Omental fat pad (tissue), 4 donors: ENCODE measurements at places on chromosomes 4 and X.

GRCh38 chr4:84503495-84504437, 4.7 kb upstream of the NKX6-1 start:
- no peak for DNase-seq

- DNase-seq, result no peak
Observed at GRCh38 chr4:86256086-86256485, 103.8 kb downstream of the MAPK10 start.

DNA sequence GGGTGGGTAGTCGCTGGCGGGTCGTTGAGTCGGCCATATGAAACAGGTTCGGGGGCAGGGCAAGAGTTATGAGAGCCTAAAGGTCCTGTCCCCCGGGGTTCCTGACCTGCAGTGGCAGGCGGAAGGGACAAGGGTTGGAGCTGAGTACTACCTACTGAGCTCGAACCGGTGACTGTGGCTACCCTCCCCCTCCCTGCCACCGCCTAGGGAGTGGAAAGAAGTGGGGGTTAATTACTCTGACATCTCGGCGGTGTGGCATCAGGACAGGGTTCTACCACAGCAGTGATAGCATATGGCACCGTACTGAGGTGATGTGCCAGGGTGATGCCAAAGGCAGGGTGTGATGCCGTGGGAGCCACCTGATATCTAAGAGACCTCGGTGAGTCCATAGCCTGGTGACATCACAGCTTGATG, 307 bp downstream of the ATG4A start:
- DNase-seq, result no peak

DNA sequence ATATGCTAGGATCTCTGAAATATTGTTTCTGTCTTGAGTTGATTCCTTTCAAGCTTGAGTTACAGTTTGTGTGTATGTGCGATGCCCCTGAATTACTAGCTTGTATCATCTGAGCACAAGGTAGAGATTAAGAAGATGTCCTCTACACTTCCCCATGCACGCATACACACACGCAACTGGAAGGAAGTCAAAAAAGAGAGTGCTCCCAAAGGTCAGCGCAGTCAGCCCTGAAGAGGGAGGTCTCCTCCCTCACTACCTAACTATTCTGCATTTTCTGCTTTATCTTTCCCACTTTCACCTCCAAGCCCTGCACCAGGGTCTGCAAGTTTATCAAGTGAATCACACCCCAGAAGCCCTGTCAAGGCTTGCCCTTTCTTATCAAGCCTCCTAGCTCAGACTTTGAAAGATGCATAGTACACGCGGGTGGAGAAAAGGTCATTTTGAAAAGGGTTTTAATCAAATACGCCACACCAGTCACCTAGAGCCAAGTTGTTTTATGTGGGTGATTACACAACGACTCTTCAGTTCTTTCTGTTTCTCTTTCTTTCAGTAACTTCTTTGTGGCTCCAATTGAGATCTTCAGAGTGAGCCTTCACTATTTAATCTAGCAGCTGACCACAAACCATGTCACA, 127.7 kb downstream of the ASB9 start:
- no peak for DNase-seq

DNA sequence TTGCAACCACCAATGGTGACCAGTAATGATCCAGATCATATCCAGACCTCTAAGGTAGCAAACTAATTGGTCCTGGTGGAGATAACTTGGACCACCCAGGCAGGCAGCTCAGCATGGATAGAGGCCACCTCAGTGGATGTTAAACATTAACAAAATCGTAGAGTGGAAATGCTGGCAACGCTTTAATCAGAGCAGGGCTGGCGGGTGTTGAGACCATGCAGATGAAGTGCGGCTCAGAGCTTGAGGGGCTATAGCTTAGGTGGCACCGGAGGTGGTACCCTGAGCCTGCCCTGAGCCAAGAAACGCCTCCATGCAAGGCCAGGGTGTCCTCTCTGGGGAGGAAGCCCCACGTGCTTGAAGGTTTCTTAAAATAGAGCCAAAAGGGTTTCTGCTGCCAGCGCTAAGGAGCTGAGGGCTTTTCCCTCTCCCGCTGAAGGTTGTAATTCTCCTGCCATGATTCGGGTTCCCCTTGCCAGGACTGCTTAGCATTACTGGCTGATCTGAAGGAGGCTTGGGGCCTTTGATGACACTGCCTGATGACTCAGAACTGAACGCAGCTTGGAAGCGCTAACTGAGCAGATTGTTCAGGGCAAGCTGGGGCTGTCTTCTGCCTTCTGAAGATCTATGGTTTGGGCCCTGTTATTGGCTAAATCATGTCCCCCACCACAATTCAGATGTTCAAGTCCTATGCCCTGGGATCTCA, 177.8 kb upstream of the ATP6AP2 start:
- no peak for DNase-seq

DNA sequence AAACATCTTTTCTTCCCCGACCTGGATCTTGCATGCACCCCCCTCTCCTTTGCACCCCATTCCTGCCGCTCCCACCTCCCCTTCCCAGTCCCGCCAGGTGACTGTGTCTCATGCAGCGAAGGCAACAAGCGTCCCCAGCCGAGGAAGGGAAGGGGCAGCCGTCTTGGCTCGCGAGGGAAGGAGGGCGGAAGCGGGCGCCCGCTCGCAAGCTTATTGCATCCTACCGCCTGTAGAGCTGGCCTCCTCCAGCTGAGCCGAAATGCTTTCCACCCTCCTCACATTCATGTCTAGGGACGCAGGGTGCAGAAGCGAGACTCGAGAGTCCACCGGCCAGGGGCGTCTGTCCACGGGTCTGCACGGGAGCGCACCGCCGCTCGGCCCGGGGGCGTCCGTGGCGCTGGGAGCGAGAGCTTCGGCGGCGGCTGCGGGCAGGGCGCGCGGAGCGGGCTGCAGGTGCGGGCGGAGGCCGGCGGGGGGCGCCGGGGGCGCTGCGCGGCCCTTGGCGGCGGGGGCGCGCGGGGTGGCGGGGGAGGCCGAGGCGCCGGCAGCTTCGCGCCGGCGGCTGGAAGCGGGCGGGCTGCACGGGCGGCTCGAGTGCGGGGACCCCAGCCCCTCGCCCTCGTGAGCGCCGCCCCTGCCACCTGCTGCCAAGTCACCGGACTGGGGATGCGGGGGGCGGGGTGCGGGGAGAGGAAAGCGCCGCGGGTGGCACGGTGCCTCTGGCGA, at the start of gene KCNIP4:
Gene KCNIP4, minus strand, starts transcription at position 426 of the 726 bp plus-strand sequence.
- DNase-seq, result no peak

GRCh38 chr4:151233600-151233999, 43.4 kb upstream of the PRSS48 start:
- no peak for DNase-seq

DNA sequence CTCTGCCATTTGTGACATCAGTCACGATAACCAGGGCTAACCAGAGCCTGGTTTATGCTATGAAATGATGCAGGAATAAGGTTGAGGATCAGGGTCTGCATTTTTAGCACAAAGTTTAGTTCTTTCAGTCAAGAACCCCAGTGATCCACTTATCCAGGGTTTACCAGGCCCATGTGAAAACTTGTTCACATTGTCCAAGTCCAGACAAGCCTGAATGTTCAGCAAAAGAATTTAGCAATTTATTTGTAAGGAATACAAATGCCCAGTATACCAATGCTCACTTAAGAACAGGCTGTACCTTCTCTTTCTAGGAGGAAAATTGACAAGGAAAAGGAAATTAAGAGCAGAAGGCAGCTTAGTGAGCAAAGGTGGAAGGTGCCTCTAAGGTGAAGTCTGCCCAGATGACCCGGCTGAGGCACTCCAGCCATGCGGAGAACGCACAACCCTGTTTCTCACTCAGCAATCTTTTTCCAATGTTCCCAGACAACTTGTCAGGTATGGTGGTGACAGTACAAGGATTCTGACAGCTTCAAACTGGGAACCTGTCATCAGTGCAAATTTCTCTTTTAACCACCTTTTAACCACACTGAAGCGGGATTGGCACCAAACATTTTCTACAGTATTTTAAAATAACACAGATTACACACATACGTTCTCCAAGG, 54.0 kb downstream of the TBC1D9 start:
- DNase-seq, result no peak

DNA sequence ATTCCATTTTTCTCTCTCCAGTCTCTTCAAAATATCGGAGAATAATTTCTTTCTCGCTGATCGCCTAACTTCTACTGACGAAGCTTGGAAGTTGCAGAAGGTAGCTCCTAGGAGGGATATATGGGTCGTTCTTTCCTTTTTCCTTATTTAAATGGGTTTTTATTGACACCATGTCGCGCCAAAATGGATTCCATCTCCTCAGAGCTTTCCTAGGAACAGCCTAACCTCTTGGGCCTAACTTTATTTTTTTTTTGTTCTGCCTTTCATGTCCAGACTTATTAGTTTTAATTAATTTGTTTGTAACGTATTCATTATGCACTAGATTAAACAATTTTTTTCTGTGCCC, 359.4 kb upstream of the ZCCHC13 start:
- DNase-seq, result no peak

DNA sequence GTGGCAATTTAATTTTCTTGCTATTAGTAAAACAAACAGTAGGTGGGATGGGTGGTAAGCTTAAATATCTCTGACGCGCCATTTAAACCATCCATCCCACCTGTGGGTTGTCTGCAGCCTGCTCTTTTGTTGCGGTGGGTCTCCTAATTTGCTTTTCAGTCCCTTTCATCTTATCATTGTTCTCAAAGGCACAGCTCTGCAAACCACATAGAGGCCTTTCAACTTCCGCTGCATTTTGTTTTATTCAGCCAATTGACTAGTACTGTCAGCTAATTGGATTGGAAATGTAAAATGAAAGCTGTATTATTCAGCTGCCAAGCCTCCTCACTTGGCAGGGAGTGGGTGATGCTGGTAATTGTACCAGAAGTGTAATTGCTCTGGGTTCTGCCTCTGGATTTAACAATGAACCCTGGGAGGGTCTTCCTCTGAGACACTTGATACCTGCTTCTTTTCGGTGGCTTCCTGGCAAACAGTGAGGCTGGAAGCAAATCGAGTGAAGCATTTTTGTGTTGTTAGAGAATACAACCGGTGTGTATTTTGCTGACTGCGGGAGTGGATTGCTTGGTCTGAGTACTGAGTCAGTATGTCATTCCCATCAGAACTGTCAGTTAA, 165.6 kb downstream of the FRAS1 start:
- no peak for DNase-seq

- no peak for DNase-seq
Observed at GRCh38 chrX:136865270-136866158, 15.0 kb downstream of the RBMX start.

- DNase-seq, result no peak
Observed at GRCh38 chr4:165326831-165327210, 648 bp upstream of the MSMO1 start.

GRCh38 chrX:75151827-75152592, 4.1 kb downstream of the ABCB7 start:
- no peak for DNase-seq

GRCh38 chr4:185726931-185727330, 85.1 kb downstream of the SORBS2 start:
- no peak for DNase-seq

DNA sequence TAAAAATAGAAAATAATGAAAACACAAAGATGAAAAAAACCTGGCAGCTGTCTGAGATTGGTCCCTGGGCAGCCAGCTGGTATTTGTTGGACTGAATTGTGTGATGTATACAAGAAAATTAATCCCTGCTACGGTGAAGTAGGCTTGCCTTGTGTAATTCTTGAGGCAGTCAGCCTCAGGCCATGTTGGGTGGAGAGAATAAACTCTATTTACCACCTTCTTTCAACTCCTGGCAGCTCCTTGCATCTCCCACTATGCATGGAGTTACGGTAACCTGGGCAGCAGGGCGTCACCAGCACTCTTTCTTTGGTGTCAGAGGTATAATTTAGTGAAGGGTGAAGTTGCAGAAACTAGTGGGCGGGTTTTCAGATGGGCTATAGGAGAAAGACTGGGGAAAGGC, 3.5 kb downstream of the SPIN2A start:
- DNase-seq, result no peak

DNA sequence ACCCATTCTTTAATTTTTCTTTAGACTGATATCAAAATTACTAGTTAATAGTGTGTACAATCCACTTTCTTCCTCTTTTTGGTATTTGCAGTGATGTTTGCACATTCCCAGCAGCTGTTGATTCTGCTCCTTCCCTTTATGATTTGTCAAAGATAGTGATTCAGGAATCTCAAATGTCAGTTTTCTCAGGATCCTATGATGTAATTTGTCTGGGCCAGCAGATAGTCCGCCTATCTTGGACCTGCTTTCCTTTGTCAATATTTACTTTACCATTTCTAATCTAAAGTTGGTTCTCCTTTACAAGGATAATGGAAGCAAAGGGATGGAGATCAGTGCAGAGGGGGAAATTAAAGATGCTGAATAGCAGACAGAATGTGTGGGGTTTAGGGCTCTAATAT, 122.1 kb downstream of the REELD1 start:
- no peak for DNase-seq

DNA sequence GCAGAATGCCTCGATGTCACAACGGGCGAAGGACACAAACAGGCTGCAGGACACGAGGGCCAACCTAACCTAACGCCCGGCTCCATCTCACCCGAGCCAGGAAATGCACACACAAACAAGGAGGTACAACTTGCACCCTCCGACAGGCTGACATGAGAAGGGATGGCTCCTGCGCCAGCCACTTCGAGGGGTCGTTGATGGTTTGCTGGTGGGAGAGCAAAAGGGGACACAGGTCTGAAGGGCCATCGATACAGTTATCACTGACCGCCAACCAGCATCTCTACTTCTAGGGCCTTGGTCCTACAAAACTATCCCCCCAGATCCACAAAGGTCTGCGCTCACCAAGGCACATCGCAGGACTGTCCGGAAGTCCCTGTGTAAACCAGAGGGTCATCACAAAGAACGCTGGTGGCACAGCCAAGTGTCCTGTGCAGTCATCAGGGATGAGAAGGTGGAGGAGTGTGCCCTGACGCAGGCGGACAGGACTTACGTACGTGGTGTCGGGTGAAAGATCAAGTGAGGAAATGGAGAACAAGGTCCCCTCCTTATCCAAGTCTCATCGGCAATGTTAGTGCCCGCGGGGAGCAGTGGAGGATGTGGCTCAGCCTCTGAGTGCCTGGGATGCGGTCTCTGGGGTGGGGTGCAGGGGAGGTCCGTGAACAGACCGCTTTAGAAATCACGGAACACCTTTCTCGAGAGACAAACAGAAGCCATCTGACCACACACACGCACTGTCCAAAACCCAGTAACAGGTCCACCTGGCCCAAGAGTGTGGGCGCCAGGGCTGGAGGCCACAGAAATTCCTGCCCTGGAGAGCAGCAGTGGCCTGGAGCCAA, 7.0 kb downstream of the MXD4 start:
- peak; percentile 20 for DNase-seq

- no peak for DNase-seq
Observed at GRCh38 chr4:48546336-48546735, 56.3 kb downstream of the ZAR1 start.

DNA sequence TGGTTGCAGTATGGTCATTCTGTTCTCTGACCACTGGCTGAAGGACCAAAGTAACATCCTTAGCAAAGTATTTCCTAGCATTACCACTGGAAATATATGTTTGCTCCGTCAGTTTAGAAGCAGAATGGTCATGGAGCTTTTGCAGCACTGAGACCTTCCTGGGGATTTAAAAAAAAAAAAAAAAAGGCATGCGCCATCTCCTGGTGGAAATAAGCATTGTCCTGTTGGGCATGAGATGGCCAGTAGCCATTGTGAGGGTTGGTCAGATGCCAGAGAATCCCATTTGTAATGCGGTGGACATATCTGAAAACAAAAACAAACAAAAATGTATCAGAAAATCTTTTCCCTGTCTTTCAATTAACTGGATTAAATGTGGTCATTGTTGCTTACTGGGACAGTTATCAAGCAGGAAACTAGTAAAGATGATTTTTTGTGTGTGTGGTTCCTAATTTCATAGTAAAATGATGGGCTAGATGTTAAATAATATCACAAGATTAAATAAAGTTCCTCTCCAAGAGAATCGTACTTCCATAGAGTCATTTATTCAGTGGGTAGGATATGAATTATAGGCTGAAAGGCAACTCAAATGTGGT, 139.6 kb downstream of the SOWAHB start:
- DNase-seq, result no peak
